T-cell (primary cell): ENCODE measurements at places on chromosomes 13 and 19.

DNA sequence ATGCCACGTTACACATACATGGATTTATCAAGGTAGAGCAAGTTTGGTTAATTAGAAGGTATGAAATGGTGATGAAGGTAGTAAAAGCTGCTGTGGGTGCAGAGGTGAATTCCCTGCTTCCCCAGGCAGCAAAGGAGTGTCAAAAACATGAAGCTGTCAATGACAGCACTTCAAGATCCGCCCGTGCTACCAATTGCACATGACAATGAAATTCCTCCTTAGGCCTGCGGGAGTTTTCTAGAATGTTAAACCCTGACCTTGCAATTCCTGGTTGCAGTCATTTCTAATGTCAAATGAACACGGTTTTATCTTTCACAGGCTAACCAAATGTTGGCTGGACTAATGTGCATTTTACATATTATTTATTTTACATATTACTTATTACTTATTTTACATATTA lies 67.7 kb upstream of the LSM14A start:
- no peak for DNase-seq

GRCh38 chr13:73364736-73365135 lies 305.9 kb downstream of the KLF5 start:
- no peak for DNase-seq

- DNase-seq, result no peak
Measured at GRCh38 chr19:19040417-19040816, 7.0 kb downstream of the ARMC6 start.

GRCh38 chr13:53152057-53152421 lies 123.4 kb downstream of the OLFM4 start:
- no peak for DNase-seq

- DNase-seq, result peak; percentile 41
Measured at GRCh38 chr19:737591-738093, 13.3 kb upstream of the MISP start.

DNA sequence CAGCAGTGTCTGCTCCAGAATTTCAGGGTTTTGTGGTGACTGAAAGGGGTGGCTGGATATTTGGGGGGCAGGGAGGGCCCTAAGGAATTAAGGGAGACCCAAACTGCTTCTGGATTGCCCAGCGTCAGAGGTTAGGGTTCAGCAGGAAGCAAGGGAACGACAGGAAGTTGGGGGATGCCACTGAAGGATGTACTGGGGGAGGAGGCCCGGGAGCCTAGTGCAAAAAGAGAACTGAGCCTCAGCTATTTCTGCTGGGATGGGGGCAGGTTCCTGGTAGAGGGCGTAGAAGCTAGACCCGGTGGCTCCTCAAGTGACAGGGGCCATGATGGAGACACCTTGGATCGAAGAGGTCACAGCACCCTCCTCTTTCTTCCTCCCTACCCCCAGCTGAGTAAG lies 1.1 kb downstream of the CYP2S1 start:
- DNase-seq, result no peak

DNA sequence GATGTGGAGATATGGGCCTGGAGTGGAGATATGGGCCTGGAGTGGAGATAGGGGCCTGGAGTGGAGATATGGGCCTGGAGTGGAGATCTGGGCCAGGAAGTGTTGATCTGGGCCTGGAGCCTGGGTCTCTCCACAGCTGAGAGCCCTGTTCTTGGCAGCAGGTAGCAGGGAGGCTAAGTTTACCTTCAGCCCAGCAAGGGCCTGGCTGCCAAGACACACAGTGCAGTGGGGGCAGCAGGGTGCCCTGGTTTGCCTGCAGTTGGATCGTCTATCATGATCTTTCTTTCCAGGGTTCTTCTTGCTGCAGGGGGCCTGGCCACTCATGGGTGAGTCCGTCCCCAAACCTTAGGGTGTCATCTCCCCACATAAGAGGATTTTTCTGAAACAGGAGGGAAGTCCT lies 687 bp downstream of the KIR3DL2 start:
- DNase-seq, result no peak

DNA sequence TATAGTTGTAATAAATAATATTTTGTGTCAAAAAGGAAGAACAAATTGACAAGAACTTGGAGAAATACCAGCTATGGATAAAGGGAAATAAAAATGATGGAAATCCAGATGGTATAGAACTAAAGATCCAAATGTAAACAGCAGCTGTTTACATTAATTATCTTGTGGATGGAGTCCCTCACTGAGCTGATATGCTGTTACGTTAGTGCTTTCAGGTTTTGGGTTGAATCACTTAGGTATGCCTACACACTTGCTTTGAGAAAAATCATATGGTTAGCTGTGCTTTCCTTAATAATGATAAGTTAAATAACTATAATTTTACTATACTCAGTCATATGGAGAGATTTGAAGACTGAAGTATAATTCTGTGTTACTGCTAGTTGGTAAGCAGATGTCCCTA lies 27.7 kb downstream of the WASF3 start:
- DNase-seq, result no peak

DNA sequence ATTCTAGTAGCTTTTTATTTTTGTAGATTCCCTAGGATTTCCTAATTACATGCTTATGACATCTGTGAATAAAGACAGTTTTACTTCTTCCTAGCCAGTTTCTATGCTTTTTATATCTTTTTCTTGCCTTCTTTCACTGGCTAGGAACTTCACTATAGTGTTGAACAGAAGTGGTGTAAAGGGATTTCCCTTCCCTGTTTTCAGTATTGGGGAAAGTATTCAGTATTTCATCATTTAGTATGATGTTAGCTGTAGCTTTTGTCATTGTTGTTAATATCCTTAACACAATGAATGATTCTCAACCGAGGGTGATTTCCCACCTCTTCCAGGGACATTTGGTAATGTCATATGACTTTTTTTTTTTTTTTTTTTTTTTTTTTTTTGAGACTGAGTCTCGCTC lies 77.3 kb downstream of the SLC6A16 start:
- no peak for DNase-seq

DNA sequence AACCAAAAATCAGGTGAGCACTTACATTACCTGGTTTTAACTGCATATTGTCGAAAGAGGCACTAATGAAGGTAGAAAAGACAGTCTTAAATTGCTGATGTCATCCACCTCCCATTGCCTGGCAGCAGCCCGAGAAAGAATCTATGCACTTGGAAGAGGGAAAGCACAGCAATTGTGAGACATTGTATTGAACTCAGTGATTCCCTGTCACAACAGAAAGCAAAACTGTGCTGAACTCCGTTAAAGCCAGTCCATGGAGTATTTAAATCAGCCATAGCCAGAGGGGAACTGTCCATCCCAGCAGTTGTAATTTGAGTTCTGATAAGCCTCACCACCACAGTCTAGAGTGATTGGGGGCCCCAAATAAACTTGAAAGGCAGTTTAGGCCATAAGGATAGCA lies 466.6 kb upstream of the PCDH9 start:
- DNase-seq, result no peak

DNA sequence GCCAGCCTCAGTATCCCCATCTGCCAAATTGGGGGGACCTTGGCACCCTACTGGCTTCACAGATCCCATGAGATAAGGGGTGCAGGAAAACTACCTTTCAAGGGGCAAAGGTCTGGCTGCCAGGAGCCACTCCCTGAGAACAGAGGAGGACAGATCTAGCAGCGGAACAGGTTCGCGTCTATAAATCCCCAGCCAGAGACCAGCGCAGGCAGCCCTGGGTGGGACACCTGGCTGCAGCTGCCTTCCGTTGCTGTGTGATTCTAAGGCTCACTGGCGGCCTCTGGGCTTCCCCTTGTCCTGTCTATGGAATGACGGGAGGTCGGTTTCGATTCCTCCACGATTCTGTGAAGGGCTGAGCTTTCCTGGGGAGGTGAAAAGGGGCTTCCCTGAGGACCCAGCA lies 7.3 kb downstream of the RELB start:
- DNase-seq, result no peak

DNA sequence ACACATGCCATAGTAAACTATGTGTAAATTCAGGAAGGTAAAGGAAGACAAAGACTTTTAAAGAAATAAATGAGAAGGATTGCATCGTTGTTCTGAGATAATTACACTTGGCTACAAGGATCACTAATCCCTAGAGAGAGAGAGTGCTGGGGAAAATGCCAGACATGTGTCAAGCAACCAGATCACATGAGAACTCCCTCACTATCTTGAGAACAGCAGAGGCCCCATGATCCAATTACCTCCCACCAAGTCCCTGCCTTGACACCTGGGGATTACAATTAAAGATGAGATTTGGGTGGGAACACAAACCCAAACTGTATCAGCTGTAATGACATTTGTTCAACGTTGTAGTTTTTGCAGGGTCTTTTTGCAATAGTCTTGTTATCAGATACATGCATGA lies 1600.9 kb upstream of the MIR17HG start:
- no peak for DNase-seq

DNA sequence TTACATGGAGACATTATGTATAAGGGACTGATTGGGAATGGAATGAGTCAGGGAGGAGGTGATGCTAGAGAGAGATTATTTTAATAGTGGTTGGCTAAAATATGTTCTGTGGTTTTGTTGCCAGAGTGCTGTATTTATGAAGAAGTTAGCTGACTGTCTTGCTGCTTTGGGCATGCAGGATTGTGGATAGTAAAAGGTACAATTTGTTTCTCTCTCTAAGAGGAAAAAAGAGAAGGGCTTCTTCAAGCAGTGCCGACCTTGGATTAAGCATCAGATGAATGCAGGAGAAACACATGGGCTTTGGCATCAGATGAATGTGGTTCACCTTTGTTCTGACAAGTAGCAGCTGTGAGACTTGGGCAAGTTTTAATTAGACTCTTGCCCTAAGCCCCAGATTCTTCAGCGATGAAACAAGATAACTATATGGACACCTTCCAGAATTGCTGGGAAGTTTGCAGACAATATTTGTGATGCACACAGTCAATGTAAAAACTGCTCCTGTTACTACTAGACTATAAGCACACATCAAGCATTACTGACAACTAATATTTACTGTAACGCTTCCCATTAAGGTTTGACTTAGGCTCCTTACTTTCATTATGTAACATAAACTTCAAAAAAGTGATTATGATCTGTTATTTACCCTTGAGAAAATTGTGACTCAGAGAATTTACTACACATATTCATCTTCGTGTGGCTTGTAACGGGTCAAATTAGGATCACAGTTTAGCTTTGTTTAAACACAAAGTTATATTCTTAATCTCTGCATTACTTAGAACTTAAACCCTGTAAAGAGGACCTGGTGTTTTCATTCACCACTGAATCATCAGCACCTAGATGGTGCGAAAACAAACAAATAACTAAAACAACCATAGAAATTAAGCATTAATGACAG lies 824.0 kb downstream of the PCDH9 start:
- no peak for DNase-seq

- no peak for DNase-seq
Measured at GRCh38 chr13:50892210-50892944, 17.2 kb upstream of the RNASEH2B start.

DNA sequence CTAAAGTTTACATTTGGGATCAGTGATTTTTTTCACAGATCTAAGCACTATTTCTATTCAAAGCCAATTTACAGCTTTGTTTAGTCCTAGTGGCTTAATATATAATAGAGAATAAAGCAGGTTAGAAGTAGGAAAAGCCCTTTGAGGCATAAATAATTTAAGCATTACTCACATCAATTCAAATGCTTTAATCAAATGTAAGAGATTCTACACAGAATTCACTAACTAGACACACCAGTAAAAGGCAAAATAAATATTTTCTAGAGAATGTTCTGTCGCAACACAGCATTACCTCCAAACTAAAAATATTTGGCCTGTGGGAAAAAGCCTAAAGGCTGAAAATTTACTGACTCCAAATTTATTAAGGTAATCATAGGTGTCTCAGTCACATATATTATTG lies 31.3 kb downstream of the KCTD12 start:
- no peak for DNase-seq

DNA sequence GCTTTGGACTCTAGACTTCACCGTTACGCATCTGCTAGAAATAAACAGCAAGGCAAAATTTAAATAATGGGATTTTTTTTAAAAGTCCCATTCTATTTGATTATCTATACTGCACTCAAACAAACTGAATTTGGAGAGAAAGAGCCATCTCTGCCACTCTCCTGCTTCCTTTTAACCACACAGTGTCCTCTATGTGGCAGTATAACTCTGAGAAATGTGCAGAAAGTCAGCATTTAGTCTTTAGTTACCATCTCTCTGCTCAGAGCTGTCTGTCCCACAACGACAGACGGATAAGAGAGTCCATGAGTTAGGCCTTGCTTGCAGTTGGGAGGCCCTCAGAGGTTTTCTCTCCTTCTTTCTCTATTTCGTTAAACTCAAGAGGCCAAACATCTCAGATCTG lies 21.2 kb downstream of the CCNA1 start:
- no peak for DNase-seq

DNA sequence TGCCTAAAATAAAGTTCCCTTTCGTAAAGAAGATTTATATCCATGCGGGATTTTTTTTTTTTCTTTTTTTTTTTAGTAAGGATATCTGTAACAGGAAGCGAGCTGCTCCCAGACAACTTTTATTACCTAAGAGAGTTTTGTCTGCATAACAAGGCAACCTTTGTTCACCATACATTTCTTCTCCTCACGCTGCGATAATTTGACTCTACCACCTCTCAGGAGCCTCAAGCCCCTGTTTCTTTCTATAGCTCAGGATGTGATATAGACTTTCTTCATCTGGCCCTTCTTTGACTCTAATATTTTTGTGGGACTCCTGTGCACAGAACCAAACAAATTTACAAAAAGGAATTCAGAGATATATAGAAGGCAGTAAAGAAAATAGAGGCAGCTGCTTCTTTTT lies 1053.7 kb upstream of the SPRY2 start:
- DNase-seq, result no peak

DNA sequence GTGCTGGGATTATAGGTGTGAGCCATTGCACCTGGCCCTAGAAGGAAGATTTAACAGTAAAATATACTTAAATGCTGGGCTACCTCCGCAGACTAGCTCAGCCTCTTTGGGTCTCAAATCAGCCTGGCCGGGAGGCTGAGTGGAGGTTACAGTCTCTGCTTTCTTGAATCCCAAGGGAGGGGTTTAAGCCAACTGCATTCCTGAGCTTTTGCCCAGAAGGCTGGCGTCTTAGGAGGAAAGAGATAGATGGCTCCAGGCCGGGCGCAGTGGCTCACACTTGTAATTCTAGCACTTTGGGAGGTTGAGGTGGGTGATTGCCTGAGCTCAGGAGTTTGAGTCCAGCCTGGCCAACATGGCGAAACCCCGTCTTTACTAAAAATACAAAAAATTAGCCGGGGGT lies 623 bp upstream of the C5AR1 start:
- no peak for DNase-seq

DNA sequence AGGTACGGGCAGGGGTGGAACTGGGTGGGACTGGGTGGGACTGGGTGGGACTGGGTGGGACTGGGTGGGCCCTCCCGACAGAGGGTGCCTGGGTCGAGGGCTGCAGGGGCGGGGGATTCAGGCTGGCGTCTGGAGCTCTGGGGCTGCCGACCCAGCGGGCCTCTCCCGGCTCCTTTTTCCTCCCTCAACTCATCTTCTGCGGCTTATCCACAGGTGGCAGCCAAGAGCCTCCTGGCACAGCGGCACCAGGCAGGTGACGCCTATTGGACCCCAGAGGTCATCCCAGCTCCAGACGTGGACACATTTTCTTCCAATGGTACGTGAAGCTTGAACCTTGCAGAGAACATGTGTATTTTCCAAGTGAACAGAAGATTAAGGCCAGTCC lies 533 bp downstream of the ZNF544 start:
- no peak for DNase-seq
